Retinal pigment epithelial cell (primary cell): ENCODE measurements at places on chromosomes 2 and 18.

GRCh38 chr2:120738786-120739437 is 3.2 kb downstream of the GLI2 start:
- DNase-seq: no peak

- no peak for DNase-seq
These were observed 176.9 kb downstream of the KCNE4 start for GRCh38 chr2:223228871-223229270.

- DNase-seq: no peak
These were observed 8.9 kb upstream of the OSR1 start for GRCh38 chr2:19367326-19367725.

DNA sequence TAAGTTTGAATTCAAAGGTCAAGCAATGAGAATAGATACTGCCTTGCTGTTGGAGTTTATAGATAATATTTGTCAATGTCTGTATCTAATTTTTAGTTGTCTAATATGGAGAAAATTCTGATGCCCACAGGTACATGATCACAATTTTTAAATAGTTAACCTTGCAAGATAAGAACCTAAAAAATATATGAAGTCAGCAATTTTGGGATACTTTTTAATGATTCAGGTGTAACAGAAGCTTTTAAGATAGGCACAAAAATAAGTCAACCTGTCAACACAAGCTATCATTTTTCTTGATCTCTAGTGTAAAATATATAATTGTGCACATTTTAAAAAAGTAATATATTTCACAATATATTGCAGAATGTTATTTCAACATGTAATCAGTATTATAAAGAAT is 92.5 kb upstream of the IL1R2 start:
- no peak for DNase-seq

DNA sequence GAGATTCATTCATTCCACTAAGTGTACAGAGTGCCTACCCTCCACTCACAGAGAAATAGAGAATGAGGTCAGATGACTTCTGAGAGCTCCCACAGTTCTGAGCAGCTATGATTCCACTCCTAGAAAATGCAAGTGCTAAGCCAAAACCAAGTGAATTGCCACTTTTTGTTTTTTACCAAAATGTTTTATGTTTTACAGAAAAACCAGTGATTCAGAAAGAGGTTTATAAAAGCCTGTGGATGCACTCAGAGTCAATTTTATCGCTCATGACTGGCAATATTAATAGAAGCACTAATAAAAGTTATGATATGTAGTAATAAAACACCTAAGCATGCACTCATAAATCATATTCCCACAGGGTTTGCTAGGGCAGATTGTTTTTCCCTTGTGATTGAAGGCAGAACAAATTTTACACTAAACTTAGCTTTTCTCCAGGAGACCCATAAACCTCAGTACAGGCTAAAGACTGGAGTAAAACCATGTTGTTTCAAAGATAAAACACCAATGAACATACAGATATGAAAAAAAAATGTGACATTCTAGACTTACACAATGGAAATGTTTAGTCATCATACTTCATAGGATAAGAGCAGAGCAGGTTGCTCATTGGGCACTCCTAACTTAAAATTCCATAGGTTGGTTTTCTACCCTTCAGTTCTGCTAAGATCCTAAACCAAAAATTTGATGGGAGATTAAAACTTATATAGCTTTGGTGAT is 67.5 kb downstream of the PDK1 start:
- no peak for DNase-seq

GRCh38 chr2:64624108-64624610 is 29.6 kb downstream of the SERTAD2 start:
- no peak for DNase-seq

DNA sequence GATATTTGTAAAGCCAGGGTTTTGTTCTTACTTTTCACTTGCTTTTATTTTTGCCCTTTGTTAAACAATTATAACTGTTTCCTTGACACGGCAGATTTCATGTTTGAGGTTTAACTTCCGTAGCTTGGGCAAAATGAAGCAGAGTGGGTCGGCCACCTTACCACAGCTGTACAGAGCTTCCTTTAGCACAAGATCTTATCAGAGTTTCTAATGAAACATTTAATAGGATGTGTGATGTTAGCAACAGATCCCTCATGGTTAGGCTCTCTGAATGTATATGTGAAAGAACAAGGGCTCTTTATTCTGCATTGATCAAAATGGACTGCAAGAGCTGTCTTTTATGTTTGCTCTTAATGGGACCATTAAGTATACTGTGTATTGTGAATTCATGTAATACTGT is 22.3 kb downstream of the RNF125 start:
- DNase-seq: no peak

- no peak for DNase-seq
These were observed 75.5 kb downstream of the TRABD2A start for GRCh38 chr2:84805250-84805958.

GRCh38 chr2:44838116-44838790 is 103.2 kb upstream of the SIX3 start:
- DNase-seq: no peak

DNA sequence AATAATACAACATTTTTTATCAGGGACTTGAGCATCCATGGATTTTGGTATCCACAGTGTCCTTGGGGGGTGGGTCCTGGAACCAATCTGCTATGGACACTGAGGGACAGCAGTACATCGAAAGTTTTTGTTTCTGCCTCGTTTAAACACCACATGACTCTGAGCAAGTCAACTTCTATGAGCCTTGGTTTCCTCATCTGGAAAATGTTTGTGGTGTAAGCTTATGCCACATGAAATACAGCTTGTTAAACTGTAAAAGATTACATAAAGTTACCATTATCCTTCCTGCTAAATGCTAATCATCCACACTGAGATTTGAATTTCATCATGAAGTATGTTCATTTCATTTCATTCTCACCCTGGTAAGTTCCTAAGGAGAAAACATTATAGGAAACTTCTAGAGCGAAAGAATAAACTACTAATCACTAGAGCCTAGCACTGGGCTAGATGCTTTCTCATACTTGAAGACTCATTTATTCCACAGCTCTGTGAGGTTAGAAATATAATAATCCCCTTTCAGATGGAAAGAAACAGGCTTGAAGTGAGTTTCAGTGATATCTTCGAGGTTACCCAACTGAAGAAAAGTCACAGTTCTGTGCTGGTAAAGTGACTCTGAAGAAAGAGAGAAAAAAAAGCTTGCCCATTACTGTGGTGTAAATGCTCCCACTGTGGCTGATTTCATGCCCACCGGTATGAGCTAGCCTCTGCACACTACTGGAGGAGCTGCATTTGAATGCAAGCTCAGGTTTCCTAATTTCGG is 29.2 kb downstream of the MCFD2 start:
- DNase-seq: no peak

GRCh38 chr18:35167857-35168256 is 73.0 kb upstream of the ZNF397 start:
- no peak for DNase-seq

DNA sequence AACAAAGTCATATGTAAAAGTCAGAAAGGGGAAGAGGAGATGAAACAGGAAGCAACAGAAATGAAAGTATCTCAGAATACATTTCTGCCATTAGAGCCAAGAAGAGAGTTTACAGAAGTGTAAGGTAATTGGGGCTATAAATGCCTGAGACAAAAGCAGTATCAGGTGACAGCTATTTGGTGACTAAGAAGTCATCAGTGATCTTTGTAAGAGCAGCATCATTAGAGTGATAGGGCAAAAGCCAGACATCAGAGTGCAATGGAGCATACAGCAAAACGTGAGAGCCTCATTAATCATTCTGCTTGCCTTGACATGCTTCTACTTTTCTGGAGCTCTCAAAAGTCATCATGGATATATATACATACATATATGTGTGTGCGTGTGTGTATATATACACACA is 804.7 kb upstream of the PIK3C3 start:
- no peak for DNase-seq

GRCh38 chr2:165863810-165864261 is 69.8 kb upstream of the GALNT3 start:
- DNase-seq: no peak

- no peak for DNase-seq
These were observed 35.9 kb upstream of the CCDC93 start for GRCh38 chr2:118049816-118050140.

- no peak for DNase-seq
These were observed 20.6 kb downstream of the EVA1A start for GRCh38 chr2:75539955-75540716.

DNA sequence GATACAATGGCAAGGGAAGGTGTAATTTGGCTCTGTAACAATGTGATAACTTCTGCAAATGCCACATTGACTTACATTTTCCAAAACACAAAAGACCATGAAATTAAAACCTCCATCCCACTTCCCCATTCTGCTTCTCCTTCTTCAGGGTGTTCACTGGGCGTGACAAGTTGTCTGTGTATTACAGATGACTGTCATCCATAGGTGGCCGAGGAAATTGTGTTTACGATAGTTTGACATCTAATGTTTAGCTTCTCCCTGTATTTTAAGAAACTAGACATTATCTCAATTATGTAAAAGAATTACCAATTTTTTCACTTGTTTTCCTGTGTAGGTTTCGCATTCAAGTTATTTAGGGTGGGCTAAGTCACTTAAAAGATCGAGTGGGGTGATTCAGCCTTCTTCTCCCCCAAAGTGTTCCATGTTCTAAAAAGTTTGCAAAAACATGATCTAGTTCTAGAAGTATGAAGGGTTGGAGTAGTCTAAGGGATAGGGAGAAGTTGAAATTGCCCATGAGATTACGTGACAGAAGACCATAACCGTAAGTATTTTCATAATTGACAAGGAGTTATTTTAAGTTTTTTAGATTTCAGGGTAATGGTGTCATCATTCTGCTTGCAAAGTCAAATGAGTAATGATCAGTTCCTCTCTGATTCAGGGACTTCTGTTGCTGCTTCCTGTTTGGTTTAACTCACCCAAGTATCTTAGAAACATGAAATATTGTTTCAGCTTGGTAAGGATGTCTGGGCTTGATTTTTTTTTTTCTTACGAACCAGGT is 25.2 kb upstream of the CYTIP start:
- DNase-seq: no peak

- no peak for DNase-seq
These were observed 24.2 kb downstream of the TNS1 start for GRCh38 chr2:217978536-217979150.

DNA sequence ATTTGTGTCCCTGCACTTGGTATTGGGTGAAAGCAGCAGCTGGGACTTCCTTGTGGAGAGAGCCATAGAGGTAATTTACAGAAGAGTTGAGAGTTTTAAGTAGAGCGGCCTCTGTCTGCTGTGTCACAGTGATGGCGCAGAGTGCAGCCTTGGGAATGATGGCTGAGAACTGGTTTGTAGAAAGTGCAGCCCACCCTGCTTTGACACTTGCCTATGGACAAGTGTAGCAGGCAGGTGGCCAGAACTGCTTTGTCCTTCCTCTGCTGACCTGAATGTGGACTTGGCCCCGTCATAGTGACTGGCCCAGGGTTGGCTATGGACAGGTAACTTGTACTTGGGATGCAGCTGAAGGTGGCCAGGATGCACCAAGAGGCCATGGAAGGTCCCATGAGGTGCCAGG is 6.4 kb upstream of the ANO7 start:
- DNase-seq: no peak

DNA sequence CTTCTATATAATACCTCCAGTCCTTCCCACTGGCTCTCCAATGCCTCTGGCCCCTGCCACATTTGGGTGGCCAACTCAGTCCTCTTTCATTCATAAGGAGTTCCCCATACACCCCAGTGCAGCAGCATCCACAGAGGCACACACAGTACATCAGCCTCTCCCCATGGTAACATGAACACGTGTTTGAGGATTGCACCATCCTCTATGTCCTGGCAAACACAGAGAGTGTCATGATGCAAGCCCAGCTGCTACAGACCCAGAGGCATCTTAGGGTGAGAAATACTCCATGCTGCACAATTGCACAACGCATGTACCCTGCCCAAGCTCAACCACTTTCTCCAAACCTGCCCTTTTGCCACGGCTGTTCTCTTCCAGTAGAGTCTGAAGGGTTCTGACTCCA is 11.5 kb downstream of the IGFBP5 start:
- DNase-seq: no peak

DNA sequence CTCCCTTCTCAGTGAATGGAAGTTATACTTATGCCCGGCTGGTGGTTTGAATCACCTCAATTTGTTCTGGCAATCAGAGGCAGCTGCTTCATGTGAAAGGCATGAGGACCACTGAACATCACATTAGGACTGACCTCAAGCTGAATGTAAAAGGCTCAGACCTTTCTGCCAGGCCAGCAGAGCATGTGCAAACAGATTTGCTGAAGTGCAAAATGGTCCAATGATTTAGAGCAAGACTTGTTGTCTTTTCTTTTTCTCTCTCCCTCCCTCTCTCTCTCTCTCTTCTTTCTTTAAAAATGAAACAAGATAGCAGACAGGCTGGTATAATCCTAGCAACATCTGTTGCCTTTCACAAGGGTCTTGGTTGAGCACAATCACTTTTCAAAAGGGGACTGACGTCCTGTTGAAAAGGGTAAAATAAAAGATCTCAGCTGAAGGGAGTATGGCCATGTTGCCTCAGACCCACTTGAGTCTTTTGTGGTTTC is 13.3 kb upstream of the CDH7 start:
- no peak for DNase-seq

DNA sequence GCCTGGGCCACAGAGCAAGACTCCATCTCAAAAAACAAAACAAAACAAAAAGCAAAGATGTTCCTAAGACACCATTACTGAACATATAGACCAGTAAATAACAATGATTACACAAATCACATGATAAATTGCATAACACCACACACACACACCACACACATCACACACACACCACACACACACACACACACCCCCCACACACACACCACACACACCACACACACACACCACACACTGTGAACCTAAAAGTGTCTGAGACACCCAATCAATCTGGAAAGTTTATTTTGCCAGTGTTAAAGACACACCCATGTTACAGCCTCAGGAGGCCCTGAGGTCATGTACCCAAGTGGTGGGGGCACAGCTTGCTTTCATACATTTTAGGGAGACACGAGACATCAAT is 62.6 kb upstream of the ASAP2 start:
- no peak for DNase-seq

DNA sequence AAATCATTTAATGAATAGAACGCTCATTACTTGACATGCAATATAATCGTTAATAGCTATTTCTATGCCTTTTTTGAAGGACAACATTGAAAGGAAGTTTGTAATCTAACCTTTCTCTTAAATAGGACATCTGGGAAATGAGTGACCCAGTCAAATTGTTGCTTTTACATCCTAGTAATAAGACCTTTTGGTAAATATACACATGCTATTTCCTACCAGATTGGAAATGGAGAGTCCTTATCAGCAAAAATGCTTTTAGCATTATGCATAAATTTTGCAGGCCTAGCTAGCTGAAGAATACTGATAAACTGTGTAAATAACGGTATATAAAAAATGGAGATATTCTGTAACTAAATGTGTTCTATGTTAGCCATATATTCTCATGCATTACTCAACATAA is 567.3 kb upstream of the DSEL start:
- no peak for DNase-seq
